ENCODE measurements at places on chromosomes 11 and 22. TPM values are rescaled to one million over a fixed set of nuclear protein-coding genes. Genes with fewer than 3 reads are reported as not detected.

- no peak for DNase-seq
Observed at GRCh38 chr22:23184100-23184763, 3.9 kb downstream of the BCR start.

Gene PLEKHB1
- total RNA-seq = 370 TPM

- DNase-seq = no peak
Observed at GRCh38 chr11:110079726-110080125, 13.5 kb upstream of the ZC3H12C start.

Gene BTG4
- total RNA-seq = not detected

Gene SGSM1
- 2.9 TPM for total RNA-seq

Gene RIMBP3B
- not detected for total RNA-seq

All from sciatic nerve (tissue), 2 donors.